ENCODE measurements at places on chromosomes 2 and 18. TPM values are rescaled to one million over a fixed set of nuclear protein-coding genes. Genes with fewer than 3 reads are reported as not detected.

DNA sequence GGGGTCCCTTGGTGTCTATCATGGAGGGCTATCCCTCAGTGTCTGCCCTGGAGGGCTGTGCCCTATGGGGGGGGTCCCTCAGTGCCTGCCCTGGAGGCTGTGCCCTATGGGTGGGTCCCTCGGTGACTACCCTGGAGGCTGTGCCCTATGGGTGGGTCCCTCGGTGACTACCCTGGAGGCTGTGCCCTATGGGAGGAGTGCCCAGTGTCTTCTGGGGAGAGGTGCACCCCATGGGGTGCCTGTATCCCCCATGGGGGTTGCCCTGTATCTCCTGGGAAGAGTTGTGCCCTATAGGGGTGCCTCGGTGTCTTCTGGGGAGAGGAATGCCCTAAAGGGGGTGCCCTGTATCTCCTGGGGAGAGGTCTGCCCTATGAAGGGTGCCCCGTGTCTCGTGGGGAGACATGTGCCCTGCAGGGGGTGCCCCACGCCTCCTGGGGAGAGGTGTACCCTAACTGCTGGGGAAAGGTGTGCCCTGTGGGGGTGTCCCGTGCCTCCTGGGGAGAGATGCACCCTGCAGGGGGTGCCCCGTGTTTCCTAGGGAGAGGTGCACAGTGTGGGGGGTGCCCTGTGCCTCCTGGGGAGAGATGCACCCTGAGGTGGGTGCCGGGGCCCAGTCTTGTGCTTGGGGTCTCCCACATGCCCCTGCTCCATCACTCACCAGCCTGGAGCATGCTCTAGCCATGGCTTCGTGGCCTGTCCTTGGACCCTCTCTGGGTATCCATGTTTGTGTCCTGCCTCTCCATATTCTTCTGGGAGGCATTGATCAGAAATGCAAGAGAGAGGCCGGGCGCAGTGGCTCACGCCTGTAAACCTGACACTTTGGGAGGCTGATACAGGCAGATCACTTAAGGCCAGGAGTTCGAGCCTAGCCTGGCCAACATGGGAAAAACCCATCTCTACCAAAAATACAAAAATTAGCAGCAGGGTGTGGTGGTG lies 215.6 kb downstream of the HDAC4 start:
- no peak for DNase-seq

DNA sequence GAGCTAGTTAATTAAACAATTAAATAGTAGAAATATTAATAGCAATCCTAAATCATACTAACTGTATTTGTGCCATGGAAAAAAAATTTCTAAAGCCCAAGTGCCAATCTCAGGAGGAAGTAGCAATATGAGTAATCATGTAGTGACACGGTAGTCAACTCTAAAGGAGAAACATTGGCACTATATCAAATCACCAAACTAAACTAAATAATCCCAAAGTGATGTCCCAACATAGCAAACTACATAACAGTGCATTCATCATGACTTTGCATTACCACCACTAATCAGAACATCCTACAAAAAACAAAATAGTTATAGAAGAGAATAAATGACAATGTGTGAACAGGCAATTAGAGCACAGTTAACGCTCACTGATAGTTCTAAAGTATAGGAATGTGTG lies 195.1 kb downstream of the EXOC6B start:
- DNase-seq, result no peak

Gene CAPN14
- 0.18 TPM for total RNA-seq

GRCh38 chr2:220227266-220227920 lies 600.0 kb downstream of the SLC4A3 start:
- DNase-seq, result no peak

GRCh38 chr2:120318626-120319025 lies 27.3 kb upstream of the INHBB start:
- no peak for DNase-seq

- no peak for DNase-seq
Observed at GRCh38 chr2:111930875-111931274, 32.5 kb downstream of the MERTK start.

DNA sequence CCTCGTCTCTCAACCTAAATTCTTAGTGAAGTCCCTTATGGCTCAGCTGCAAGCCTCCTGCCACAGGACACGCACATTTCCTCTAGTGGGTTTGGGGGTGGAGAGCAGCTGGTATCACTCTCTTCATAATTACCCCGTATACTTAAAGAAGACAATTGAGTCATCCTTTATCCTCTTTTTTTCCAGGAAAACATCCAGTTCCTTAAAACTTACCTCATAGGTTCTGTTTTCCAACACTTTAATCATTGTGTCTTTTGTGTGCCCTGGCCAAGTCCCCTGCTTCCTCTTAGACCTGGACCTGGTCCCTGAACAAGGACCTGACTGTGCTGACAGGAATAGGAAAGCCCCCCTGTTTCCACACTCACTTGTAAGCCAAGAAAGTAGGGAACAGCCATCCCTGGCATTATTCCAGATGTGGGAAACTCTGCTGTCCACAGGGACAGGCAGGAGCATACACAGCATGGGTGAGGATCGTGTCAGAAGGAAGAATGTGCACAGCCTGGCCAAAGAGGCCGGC lies 42.3 kb upstream of the MYO1B start:
- DNase-seq, result no peak

Gene SLC9A4
- 0.09 TPM for total RNA-seq
